ENCODE measurements at places on chromosomes 3 and 15.

GRCh38 chr15:58873267-58873666 lies 60.2 kb downstream of the SLTM start:
- no peak for DNase-seq

DNA sequence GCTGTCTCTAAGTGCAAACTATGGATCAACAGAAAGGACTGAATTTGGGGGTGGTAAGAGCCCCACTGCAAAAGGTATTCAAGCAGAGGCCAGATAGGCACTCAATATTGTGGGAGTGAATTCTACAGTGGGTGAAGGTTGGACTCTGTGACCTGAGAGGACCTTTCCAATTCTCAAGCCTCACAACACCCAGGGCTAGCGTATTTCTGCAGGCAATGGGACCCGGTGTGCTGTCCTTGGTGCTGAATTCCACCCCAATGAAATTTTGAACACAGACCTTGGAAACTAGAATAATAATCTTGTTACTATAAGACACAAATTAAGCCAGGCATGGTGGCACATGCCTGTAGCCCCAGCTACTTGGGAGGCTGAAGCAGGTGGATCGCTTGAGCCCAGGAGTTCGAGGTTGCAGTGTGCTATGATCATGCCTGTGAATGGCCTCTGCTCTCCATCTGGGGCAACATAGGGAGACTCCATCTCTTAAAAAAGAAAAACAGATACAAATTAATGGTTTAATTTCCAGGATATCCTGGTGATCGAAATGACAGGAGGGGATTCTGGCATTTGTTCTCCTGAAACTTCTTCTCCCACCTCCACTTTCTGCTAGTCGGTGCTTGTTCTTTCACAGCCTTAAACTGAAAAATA lies 135.4 kb downstream of the RAB11A start:
- DNase-seq = no peak

DNA sequence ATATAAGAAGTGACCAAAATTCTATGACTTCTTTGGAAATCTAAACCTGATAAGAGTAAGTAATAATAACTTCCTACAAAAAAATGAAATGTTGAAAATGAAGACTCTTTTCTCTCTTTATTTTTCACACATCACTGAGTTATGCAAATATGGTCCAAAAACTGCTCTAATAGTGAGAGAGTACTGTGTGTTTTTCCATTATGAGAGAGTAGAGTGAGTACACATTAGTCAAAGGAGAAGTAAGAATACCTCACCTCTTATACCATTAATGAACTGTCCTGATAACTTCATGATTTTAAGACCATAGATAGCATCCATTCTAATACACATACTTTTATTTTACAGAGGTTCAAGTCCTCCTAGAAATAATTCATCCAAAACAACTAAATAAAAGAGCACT lies 1310.2 kb downstream of the SI start:
- DNase-seq = no peak

DNA sequence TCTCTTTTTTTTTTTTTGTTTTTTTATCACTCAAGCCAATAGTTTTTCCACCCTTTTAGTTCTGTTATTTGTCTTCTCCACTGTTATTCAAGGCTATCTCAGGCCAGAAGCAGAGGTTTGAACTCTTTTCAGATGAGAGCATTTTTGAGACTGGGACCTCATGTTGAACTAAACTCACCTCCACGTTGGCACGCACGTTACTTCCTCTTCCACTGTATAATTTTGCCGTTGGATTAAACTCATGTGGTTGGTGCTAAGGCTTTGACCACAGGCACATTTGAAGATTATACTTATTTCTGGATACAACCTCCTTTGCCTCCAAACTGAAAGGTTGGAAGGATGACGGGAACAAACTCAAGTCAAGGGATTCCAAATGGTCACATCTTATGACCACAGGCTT lies 501.3 kb upstream of the TPRG1 start:
- DNase-seq = no peak

DNA sequence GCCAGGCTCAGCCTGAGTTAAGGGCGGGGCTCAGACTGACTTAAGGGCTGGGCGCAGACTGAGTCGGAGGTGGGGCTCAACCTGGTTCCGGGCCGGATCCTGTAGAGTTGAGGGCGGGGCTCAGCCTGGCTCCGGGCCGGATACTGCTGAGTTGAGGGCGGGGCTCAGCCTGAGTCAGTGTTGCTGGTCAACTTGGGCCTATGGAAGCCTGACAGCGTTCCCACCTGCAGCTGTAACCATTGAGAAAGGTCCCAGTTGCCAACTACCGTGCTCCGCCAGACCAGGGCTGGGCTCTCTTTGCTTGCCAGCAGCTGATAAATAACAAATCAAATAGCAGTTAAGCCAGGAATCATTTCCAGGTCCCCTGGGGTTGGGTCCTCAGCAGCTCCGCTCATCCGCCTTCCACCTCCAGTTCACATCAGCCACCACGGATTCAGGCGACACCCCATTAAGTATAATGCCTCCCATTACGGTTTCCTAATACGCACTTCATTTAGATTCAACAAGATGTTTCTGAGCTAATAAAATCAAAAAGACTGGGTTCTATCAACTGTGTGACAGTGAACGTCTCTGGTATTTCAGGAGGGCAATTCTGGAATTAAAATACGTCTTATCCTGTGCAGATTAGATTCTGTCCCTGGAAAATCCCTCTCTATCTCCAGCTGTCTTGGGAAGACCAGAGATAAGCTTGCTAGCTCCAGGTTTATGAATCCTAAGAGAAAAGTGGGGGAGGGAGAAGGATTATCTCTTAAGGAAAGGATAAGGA lies 7.3 kb downstream of the GRIP2 start:
- no peak for DNase-seq

DNA sequence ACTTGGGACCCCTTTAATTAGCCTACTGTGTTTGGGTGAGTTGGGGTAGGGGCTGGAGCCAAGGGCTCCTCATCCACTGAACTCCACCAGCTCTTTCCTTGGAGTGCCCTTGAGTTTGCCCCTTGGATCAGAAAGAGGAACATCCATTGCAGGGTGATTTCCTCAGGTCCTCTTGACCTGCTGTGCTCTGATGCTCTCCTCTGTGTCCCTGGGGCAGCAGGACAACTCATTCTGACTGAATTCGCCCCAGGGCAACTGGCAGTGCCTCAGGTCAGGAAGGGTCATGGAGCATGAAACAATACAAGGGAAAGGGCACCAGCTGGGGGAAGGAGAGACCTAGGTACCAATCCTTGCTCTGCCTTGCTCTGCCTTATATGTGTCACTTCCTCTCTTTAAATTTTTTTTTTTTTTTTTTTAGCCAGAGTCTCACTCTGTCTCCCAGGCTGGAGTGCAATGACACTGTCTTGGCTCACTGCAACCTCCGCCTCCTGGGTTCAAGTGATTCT lies 47.8 kb downstream of the BSN start:
- DNase-seq = no peak

GRCh38 chr3:191740712-191741111 lies 279.7 kb downstream of the PYDC2 start:
- no peak for DNase-seq

GRCh38 chr3:60759439-60759838 lies 491.8 kb downstream of the FHIT start:
- DNase-seq = no peak

- DNase-seq = no peak
Observed at GRCh38 chr3:195081242-195081963, 189.6 kb downstream of the XXYLT1 start.

DNA sequence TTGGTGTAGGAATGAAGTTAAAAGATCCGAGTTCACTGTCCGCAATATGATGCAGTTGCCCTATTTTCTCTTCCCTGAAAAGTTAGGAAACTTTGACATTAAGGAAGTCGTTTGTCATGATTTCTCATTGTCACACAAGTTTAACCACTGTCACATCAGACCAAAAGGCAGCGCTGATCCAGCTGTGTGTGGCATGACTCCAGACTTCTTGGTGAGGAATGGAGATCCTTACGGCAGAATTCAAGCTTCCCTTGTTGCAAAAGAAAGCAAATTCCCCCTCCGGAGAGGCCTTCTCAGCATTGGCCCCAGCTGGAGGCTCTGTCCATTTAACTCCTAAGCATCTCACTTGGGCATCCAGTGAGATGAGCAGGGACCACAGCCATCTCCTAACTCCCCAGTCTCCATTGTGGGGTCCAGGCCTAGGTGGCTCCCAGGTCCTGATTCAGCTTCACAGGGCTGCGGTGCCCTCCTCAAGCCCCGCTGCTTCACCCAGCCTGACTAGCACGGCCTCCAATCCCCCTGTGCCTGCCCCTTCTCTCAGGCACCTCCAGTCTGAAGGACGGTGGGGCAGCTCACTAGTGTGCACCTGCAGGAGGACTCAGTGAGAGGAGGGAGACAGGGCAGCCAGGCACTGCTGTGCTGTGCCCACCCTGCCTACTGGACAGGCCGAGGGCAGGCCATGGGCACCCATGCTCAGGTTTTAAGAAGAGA lies 159.5 kb downstream of the CHSY1 start:
- no peak for DNase-seq

DNA sequence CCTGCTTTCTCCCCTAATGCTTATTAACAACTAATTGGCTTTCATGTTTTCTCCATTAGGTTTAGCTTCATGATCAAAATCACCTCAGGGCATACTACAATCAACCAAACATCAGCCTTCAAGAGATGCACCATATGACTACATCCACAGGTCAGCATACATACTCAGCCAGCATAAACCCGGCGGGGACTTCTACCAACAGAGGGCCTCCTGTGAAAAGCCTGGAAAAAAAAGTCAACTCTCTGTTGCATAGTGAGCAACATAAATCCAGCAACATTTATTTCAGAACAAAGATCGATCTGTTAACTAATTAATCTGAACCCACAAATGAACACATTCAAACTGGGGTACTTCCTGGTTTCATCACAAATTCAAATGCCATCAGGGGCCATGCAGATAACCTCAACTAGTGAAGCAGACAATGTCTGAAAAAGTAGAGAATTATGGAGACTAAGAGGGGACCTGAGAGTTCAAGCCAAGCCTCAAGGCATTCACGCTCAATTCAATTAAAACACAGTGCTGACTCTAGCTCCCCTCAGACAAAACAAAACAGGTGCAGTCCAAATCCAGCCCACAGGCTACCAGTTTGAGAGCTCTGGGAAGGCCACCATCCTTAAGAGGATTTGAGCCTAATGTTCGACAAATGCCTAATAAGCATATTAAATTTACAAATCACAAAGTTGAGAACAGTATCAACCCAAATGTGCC lies 124.5 kb downstream of the MAGI1 start:
- no peak for DNase-seq

DNA sequence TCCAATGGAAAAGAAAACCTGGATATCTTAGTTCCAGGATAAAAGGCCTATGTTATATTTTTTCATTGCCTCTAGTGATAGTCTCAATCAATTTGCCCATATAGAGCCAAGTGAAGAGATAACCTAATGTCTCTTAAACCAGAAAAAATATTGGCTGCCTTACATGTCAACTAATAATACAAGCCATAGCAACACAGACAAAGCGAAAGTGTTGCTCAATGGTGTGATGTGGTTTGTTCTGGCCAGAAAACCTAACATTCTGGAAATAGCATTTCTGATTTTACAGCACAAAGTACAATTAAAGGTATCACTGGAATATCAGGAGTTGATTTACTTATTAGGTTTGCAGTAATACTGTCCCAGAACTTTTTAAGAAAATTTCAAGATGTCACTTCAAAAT lies 101.5 kb downstream of the ATP8B4 start:
- no peak for DNase-seq

GRCh38 chr3:10926811-10927521 lies 65.6 kb upstream of the SLC6A1 start:
- DNase-seq = no peak

DNA sequence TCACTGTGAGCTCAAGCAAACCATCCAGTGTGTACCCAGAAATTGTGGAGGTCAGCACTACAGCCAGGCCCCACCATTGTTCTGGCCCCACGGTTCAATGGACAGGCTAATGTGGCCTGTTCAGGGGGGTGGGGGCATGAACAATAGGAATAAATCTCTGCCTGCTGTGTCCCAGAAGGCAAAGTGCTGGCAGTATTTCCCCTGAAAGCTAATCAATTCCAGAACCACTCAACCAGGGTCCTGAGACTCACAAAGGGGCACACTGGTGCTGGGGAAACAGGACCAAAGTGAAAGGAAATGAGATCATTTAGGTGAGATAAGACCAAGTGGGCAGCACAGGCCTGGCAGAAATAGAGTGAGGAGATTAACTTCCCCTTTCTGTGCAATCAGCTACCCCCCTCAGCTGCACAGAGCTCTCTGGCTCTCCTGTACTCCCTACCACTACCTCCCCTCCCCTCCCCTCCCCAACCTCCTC lies 11.5 kb downstream of the CRYGS start:
- DNase-seq = no peak

DNA sequence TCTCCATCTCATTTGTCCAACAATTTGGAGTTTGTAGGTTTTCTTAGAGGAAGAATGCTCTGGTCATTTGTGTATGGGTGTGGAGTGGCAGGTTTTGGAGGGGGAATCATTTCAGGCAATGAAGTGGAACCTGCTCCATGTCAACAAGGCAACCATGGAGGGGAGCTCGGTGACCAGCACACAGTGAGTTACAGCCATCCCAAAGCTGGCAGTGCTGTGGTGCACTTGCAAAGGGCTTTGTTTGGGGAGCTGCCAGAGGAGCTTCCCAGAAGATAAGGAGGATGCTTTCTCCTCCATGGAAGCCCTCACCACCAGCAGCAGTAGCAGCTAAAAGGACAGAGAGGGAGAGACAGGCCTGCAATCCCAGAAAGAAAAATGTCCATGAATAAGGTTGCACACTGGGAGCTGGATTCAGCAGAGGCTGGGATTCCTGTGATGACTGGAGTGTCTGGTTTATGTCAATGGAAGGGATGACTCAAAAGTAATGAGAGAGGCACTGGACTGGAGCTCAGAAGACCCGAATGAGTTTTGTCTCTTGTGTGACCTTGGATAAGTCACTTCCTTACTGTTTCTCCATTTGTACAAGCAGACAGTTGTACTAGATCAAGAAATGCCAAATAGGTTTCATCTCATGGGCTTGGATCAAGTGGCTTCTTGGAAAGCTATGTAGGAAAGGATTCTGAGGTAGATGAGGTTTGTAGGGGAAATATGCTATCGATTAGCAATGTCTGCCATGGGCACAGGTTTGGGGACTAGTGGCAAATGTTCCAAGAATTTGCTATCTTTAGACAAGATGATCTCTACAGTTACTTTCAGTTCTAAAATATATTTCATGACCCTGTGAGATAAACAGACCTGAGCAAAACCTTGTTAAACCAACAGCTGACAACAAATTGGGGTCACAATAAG lies 27.2 kb upstream of the UBE2Q2 start:
- DNase-seq = no peak

All from Panc1 (cell line).